ENCODE measurements at places on chromosomes 13 and 19.

DNA sequence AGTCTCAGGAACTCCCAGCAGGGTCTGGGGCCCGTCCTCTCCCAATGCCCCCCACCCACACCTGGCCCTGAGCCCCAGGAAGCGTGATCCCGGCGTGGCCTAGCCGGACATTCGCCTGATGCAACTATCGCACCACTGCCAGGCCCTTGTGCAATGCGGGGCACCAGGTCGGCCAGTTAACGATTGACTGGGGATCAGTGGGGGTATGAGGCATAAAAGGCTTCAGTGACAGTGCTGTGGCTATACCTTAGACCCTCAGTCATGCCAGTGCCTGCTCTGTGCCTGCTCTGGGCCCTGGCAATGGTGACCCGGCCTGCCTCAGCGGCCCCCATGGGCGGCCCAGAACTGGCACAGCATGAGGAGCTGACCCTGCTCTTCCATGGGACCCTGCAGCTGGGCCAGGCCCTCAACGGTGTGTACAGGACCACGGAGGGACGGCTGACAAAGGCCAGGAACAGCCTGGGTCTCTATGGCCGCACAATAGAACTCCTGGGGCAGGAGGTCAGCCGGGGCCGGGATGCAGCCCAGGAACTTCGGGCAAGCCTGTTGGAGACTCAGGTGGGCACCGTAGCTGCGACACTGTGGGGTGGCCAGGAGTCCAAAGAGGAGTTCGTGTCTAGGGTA lies at the start of gene ANGPTL8:
ANGPTL8 (plus strand) TSS at position 243 of the 624 bp plus-strand sequence; CDS start at position 262, 19 bp downstream.
- DNase-seq = no peak

- DNase-seq = no peak
Measured at GRCh38 chr13:80168089-80168850, 172.7 kb downstream of the SPRY2 start.

DNA sequence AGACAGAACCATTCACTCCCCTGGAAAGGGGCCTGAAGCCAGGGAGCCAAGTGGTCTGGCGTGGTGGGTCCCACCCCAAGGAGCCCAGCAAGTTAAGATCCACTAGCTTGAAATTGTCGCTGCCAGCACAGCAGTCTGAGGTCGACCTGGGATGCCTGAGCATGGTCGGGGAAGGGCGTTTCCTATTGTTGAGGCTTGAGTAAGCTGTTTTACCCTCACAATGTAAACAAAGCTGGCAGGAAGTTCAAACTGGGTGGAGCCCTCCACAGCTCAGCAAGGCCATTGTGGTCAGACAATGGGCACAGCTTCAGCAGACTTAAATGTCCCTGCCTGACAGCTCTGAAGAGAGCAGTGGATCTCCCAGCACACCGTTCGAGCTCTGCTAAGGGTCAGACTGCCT lies 195.6 kb upstream of the DACH1 start:
- peak; percentile 83 for DNase-seq

- peak; percentile 94 for DNase-seq
Measured at GRCh38 chr19:19531951-19532805, 3.5 kb downstream of the YJEFN3 start.

- peak; percentile 67 for DNase-seq
Measured at GRCh38 chr13:99496184-99497142, 4.8 kb upstream of the TM9SF2 start.

GRCh38 chr19:2556221-2557092 lies 80.5 kb downstream of the GADD45B start:
- no peak for DNase-seq

GRCh38 chr13:22880741-22881720 lies 299.7 kb upstream of the SGCG start:
- DNase-seq = peak; percentile 83

DNA sequence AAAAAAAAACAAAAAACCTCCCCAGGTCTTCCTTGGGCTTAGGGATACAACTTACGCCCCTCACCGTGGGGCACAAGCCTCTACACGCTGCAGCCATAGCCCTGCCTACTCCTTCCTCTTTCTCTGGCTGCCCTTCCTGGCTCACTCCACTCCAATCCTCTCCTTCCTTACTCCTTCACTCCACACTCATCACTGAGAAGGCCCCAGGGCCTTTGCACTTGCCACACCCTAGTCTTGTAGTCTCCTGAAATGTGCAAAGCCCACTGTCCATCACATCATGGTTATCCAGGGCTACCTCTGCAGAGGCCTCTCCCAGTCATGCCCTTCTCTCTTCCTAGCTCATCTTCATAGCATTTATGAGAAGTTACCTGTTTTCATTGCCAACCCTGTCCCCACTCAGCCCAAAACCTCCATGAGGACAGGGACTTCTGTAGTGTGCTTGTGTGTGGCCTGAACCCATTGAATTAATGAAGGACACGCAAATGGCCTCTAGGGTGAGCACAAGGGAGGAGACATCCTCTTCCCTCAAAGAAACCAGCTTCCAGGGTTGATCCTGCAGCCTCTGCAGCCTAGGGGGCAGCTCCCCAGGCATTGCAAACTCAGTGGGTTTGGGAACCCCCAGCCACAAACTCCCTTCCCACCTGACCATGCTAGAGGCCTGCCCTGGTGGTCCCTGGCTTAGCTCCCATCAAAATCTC lies 7.9 kb upstream of the HSH2D start:
- no peak for DNase-seq

DNA sequence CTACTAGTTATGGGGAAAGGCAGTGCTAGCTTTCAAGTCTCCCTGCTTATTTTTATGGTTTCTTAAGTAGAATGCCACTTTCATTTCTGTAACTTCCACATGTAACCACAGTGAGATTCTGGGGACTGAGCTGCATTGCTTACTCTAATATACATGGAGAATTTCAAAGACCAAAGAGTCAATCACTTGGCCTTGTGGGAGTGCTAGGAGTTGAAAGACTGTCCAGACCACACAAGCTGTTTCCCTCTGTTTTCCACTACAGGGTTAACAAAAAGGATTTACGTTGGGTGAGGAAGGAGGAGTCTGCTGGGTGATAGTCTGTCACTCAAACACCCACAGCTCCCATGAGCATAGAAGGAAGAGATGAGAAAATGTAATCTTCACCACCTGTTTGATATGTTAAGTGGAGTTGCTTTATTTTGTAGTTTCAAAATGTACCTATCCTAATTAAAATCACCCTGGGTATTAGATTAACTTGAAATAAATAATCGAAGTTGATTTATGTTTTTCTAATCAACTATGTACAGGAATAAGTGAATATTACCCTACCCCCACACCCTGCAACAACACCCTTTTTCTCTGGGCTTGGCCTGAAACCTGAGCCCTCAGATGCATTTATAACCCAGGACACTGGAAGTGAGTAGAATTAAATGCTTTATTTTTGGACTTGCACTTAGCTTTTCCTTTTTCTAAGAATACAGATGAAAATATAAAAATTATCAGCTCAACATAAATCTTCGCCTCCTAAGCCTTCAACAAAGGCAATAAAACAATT lies 225.8 kb upstream of the SLC10A2 start:
- peak; percentile 45 for DNase-seq

DNA sequence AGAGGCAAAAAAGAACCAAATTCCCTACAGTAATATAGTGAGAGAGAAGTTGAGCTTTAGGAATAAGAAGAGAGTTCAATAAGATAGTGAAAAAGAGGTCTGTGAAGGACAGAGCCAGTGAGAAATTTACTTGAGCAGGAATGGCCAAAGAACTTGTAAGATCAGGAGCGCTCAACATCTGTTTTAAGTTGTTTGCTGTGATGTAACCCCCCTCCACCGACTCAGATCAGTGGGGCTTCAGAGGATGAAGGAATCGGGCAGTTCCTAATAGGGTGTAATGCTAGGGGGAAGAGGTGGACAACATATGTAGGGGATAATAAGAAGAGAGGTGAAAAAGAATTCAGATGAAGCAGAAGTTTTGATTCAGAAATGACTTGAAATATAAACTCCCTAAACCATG lies 85.3 kb upstream of the FNDC3A start:
- DNase-seq = no peak

DNA sequence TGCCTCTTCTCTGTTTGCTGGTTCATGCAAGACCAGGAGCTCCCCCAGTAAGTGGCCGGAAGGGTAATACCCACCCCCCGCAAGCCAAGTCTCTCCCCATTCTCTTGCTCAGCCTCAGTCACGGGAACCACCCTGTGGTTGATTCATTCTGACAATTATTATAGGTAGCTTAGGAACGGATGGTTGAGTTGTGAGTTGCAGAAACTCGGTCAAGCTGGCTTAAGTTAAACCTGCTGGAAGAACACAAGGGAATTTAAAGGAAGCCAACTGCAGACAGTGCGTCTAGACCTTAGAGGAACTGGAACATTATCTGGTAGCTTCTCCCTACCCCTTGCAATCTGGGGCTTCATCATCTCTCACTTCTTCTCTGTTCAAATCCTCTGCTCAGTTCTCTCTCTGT lies 8.9 kb downstream of the FPR1 start:
- no peak for DNase-seq

DNA sequence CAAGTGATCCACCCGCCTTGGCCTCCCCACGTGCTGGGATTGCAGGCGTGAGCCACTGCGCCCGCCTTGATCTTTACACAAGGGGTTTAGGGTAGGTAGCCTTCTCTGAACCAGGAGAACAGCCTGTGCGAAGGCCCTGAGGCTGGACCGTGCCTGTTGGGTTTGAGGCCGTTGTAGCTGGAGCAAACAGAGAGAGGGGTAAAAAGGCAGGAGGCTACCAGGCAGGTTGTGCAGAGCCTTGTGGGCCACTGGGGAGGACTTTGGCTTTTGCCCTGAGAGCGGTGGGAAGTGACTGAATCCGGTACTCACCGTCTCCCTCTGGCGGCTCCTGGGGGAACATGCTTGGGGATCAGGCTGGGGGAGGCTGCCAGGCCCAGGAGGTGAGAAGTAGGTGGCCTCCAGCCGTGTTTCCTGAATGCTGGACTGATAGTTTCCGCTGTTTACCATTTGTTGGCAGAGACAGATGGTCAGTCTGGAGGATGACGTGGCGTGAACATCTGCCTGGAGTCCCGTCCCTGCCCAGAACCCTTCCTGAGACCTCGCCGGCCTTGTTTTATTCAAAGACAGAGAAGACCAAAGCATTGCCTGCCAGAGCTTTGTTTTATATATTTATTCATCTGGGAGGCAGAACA lies 24.6 kb downstream of the SPC24 start:
- DNase-seq = peak; percentile 85

GRCh38 chr19:44785271-44785670 lies 7.6 kb downstream of the CBLC start:
- DNase-seq = no peak

DNA sequence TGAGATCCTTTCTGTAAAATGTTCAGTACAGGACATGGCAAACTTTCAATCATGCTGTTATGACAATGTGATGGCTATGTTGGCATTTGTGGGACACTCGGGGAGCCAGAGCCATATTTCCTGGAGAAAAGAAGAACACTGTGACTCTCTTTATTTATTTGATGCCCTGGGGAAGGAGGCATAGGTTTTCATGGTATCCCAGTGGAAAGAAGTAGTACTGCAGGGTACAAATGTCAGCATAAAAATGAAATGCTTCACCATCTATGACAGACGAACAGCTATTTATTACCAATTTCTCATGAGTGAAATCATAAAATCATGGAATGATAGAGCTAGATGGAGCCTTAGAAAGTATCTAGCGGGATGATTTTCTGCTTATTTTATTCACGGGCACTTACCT lies 217.1 kb downstream of the COL4A1 start:
- peak; percentile 27 for DNase-seq

DNA sequence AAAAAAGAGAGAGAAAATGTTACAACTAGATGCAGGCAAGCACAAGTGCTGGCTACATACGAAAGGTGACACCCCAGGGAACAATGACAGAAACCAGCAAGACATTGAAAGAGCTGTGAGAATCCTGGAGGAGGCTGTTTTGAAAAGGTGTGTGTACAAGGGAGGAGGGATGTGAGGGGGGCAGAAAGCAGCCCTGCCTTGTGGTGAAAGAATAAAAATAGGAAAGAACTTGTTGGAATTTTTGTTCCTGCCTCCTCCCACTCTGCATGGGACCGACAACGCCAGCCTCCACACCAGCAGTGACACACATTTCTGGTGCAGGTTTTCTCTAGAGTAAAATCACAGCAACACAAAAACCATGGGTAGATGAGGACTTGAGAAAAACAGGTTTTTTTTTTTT lies 1258.6 kb downstream of the PCDH9 start:
- peak; percentile 25 for DNase-seq

DNA sequence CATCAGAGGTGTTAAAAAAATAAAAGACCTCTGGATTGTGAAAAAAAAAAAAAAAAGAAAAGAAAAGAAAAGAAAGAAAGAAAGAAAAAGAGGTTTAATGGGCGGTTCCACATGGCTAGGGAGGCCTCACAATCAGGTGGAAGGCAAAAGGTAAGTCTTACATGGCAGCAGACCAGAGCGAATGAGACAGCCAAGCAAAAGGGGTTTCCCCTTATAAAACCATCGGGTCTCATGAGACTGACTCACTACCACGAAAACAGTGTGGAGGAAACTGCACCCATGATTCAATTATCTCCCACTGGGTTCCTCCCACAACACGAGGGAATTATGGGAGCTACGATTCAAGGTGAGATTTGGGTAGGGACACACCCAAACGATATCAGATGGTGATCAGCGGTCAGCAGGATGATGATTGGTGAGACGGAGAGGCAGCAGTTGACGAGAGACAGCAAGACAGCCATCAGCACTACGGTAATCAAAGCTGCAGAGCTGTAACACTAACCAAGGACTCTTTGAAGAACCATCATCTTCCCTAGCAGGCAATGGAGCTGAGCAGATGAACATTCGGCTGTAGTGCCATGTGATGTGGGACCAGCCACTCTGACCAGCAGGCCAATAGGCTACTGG lies 3.9 kb upstream of the CD209 start:
- no peak for DNase-seq

DNA sequence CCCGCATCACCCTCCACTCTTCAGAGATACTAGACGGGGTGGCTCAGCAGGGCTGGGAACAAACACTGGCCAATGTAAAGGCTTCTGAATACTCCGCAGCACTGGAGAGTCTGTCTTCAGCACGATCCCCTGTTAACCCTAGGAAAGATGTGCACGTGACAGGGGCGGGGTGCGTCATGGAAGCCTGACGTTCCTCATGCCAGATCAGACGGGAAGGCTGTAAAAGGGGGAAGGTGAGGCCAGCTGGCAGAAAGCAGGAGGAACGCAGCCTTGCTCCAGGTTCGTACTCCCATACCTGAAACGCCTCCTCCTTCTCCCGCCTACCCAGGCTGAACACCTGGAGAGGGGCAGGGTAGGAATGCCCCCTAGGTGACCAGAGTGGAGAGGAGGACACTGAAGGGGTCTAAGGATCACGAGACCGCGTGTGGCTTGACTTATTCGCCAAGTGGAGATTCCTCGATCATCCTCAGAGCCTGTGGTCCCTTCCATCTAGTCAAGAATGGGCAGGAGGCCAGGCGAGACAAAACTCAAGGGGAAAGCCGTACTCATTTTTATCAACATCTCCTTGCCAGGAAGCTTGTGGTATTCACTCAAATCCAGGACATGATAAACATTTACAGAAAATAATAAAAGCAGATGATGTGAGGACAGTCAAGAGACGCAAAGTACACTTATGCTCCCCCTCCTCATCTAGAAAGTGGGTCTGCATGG lies 18.2 kb upstream of the FFAR2 start:
- DNase-seq = no peak

- DNase-seq = peak; percentile 79
Measured at GRCh38 chr19:33064458-33064791, 263 bp downstream of the RHPN2 start.

All from GM23338 (cell line).